ENCODE measurements at places on chromosomes 1 and 21. TPM values are rescaled to one million over a fixed set of nuclear protein-coding genes. Genes with fewer than 3 reads are reported as not detected.

The MPL gene
- not detected for total RNA-seq

DNA sequence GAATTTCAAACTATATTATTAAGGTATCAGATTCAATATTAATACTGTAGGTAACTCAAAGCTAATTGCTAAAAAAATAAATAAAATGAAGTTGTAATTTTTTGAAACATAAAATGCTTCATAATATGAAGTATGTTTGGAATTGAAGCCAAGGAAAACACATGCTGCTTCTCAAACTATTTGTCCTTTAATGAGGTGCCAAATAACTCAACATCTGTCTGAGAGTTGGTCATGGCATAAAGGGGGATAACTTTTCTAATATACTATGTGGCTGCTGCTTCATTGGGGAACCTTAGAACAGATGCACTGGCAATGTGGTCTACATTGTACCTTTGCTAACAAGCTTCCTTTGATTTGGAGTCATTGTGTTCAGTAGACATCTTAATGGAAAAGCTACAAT lies 96.7 kb downstream of the PDE4B start:
- no peak for DNase-seq

DNA sequence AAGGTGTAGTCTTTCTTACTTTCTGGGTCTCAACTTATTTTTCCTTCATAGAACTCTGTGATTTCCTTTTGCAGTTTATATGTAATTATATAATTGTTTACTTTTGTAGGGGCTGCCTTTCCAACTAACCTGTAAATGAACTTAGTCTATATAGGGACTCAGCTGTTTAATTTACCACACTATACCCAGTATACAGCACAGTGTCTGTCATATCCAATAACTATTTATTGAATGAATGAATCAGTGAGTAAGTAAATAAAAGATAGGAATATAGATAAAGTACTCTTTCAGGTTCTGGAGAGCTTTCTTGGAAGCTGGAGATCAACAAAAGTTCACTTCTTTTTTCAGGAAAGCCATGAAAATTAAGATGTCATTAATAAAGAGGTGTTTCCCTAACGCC lies 174.8 kb downstream of the NTNG1 start:
- DNase-seq, result no peak

DNA sequence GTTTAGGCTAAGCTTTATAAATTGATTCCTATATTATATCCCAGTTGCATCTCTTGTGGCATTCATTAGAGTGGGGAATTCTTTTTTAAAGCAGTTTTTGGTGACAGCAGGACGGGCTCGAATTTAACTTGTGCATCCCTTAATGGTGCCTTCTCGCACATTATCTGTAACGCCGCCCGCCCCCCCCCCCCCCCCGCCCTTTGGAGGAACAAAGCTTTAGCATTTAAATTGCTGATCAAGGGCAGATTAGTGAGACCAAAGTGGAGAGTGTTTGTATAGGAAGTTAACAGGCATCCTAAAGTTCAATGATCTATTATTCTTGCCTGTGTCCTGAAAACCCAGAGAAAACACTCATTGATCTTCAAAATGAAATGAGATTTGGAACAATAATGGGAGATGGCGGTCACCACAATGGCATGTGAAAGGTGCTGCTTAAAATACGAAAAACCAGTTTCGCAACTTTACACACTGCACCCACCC lies 2.2 kb downstream of the LMO4 start:
- DNase-seq, result no peak

DNA sequence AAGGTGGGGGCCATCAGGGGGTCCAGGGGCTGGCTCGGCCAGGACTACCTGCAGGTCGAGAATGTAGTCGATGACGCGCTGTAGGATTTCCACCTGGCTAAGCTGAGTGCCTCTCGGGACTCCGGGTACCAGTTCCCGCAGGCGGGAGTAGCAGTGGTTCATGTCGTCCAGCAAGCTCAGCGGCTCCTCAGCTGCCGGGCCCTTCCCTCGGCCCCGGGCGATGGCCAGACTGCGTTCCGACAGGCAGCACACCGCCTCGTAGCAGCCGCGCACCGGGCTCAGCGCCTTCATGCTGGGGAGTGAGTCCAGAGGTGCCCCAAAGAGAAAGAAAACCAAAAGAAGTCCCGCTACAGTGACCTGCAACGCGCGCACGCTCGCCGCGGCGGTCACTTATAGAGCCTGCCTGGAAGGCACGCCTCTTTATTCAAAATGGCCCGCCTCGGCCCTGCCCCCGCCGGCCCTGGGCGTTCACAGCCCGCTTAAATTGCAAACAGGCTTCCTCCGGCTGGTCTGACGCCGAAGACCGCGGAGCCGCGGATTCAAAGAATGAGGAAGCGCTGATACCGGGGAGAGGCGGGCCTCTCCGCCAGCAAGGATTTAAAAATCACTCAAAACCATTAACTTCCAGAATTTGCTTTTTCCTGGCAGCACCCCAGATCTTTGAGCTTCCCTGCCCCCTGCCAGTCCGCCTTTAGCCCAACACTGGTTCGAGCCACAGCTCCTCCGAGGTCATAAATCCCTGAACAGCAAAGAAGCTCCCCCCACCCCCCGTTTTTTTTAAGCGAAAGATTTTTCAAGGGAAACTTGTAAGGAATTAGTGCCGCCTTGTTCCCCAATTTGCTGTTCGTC lies at the start of gene ID3:
ID3 (minus strand) TSS at position 366 of the 849 bp plus-strand sequence; CDS start at position 291, 75 bp downstream.
- DNase-seq, result peak; percentile 98

- DNase-seq, result peak; percentile 57
Measured at GRCh38 chr1:154999571-155000410, 2.8 kb upstream of the ZBTB7B start.

The DEGS1 gene
- total RNA-seq, result 78.8 TPM

DNA sequence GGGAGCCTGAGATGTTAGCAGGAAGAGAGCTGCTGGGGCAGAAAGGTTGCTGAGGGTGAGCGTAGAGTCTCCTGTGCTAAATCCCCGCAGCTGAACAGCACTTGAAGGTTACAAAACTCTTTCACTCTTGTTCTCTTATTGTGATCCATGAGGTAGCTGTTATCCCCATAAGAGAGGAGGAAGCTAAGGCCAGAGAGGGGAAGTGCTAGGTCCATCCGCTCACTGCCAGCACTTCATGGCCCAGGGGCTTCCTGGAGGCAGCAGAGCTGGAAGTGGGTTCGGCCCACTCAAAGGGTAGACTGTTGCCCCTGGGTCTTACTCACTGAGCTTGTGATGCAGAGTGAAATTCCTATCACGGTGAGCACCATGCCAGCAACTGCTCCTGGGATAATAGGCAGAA lies 5.6 kb downstream of the TMEM234 start:
- DNase-seq, result no peak

The FAM167B gene
- total RNA-seq, result 3.6 TPM

DNA sequence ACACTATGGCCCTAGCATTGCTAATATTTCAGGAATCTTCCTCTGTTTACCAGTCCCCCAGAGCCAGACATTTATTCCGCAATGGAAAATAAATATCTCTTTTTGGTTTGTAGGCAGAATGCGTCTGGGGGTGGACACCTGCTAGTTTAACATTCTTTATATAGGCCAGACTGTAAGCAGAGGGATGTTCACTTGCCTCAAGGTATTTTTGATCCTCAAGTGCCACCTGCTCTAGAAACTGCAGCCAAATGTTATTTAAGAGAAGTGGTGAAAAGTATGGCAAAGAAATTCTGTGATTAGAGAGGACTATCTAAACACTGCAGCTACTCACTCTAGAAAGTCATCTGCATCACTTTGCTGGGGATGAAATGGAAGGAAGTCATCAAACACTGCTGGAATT lies 164.7 kb downstream of the NEGR1 start:
- DNase-seq, result no peak

The PROK1 gene
- 75.3 TPM for total RNA-seq

DNA sequence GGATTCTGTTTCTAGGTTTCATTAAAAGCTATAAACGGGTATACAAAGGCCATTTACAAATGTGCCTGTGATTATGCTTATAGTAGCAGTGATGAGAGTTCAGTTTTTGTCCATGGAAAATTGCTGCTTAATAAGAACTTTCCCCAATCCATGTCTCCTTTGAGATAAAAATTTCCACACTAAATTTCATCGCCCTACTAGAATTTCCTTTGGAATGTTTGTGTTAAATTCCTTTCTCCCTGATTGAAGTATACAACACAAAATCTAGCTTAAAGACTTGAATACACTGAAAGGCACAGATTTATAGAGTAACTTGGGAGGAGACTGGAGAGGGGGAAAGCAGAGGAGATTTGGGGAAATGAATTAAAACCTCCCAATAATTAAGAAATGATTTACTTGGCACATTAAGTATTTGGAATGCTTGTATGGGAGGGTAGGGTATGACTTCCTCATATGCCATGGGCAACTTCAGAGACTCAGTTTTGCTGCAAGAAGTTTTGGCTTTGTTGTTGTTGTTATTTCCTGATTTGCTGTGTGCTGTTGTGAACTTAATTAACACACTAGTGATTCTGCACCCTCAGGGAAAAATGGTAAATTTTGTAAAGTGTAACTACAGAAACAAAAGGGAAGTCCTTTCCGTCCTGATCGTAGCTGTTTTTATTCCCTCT lies 157.6 kb upstream of the LMO4 start:
- DNase-seq, result no peak

GRCh38 chr1:77541162-77541545 lies 141.3 kb downstream of the ZZZ3 start:
- no peak for DNase-seq

- no peak for DNase-seq
Measured at GRCh38 chr1:80447526-80447925, 1353.2 kb upstream of the ADGRL2 start.

DNA sequence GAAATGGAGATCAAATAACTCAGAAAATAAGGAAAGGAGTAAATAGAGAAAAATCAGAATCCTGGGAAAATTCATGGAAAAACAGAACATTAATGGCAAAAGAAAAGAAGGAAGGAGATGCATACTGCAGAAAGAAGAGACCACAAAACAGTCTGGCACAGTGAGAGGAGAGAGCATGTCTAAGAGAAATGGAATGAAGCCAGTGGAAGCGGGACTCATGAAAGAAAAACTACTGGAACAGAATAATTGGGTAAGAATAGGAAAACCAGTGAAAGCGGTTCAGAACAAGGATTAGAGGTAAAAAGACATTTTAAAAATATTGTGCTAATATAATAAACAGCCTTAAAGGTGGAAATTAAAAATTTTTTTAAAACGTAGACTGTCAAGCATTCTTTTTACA lies 93.6 kb upstream of the GREM2 start:
- DNase-seq, result no peak

The SLC6A17 gene
- 2.2 TPM for total RNA-seq

GRCh38 chr1:67211589-67212563 lies 45.6 kb downstream of the IL23R start:
- no peak for DNase-seq

The PBX1 gene
- total RNA-seq, result 60.4 TPM

The PWP2 gene
- 10.7 TPM for total RNA-seq

- DNase-seq, result no peak
Measured at GRCh38 chr1:3581296-3582036, 29.8 kb downstream of the MEGF6 start.

The WDR47 gene
- total RNA-seq, result 25.7 TPM

The ADCY10 gene
- total RNA-seq, result 0.05 TPM

DNA sequence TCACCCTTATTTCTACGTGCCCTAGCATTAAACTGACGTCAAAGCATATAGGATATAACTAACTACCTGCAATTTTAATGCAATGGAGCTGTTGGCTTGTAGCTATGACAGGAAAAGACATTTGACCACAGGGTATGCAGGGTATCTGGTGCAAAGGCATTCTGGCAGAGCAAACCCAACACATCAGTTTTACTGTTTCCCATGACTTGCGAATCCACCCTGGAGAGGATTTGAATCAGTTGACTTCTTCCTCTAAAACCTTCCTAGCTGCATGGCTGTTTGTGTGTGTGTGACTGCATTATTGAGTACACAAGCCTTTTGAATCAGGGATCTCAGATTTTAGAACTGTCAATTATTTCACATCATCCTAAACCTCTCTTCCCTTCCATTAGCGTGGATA lies 41.7 kb upstream of the SYT14 start:
- DNase-seq, result no peak

GRCh38 chr1:34845131-34845901 lies 14.2 kb downstream of the SMIM12 start:
- DNase-seq, result no peak

GRCh38 chr1:218521414-218522169 lies 176.5 kb downstream of the TGFB2 start:
- DNase-seq, result peak; percentile 19

- DNase-seq, result no peak
Measured at GRCh38 chr1:231478019-231478785, 50.3 kb upstream of the TSNAX start.

DNA sequence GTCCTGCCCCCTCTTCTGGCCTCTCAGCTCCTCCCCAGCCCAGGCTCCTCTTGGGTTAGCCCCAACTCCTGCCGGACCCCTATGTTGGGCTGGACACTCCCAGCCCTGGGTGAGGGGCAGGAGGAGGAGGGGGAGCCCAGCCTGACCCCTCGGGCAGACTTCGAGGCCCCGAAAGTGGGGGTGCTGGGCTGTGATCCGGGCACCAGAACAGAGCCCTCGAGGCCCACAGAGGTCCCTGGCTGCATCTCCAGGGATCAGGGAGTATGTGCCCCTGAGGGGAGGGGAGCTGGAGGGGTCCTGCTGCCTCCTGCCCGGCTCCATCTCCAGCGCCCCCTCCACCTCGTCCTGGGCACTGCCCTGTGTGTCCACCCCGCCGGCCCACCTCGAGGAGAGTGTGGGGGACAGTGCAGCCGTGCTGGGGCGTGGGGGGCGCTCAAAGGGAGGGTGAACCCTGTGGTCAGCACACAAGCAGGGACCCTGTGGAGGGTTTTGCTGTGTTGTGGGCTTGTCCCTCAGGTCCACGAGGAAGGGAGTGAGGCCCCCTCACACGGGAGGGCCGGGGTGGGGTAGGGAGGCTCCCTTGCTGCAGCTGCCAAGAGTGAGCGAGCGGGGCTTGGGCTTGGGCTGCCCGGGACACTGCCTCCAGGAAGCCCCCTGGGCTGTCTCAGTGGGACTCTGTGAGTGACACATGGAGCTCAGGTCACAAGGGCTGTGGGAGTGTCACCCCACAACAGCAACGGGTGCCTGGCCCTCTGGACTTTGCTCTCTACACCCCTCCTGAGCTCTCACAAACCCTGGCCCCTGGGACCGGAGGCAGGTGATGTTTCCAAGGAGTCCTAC lies 54.4 kb downstream of the COL18A1 start:
- no peak for DNase-seq

- peak; percentile 73 for DNase-seq
Measured at GRCh38 chr1:64042331-64043100, 160.9 kb upstream of the UBE2U start.

GRCh38 chr1:21344750-21345443 lies 54.6 kb upstream of the ECE1 start:
- DNase-seq, result no peak
